ENCODE measurements at places on chromosomes 1 and 21. TPM values are rescaled to one million over a fixed set of nuclear protein-coding genes. Genes with fewer than 3 reads are reported as not detected.

NMNAT1 gene
- 14.3 TPM for total RNA-seq

ADARB1 gene
- 2.8 TPM for total RNA-seq

TP73 gene
- total RNA-seq: not detected

VWA5B1 gene
- not detected for total RNA-seq

S100A10 gene
- 380 TPM for total RNA-seq

OR2AK2 gene
- total RNA-seq: not detected

EXTL1 gene
- 8.7 TPM for total RNA-seq
